ENCODE measurements at places on chromosomes 5 and 9.
A peak's percentile ranks its signal among the peaks of the same experiment; 100 is the strongest.

DNA sequence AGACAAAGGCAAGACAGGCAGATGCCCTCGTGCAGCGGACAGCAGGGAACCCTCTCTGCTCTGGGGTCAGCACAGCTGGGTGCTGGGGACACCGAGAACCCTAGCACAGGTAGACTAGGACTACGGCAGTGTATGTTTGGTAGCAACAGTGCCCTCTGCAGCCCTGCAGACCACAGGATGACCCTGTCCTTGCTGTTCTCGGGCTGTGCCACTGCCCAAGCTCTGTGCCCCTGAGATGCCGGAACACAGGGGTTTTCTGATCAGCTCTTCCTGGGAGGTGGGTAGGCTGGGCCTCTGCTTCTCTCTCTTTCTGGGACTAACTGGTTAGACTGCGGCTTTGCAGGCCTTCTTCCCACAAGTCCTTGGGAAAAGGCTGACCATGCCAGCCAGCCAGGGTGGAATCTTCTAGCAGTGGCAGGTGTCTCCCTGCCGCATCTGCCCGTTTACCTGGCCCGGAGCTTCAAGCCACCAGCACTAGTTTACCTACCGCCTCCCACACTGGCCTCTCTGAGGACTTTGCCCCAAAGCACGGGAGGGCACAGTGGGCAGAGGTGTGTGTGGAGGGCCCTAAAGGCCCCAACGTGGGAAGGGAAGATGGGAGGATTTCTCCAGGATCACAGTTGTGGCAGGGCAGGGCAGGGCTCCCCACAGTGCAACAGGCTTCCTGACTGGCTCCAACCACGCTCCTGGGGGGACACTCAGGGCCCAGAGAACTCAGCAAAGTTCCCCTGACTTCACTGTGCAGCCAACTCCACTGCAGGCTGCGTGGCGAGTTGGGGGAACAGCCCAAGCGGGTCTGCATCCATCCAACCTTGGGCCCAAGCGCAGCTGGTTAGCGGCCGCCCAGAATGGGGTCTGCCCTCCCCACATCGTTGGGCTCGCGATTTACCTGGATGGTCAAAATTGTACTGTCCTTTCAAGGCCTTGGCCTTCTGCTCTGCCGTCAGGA is 1.2 kb downstream of the UCK1 start:
- no peak for DNase-seq

GRCh38 chr5:123283031-123283430 is 140.2 kb downstream of the CEP120 start:
- DNase-seq: no peak

GRCh38 chr9:71690063-71690688 is 78.1 kb downstream of the CEMIP2 start:
- no peak for DNase-seq

- peak; percentile 87 for DNase-seq
These were observed 2.6 kb downstream of the OLFML2A start for GRCh38 chr9:124779368-124780059.

GRCh38 chr9:23768861-23769260 is 57.2 kb downstream of the ELAVL2 start:
- no peak for DNase-seq

- no peak for DNase-seq
These were observed 57.5 kb upstream of the NCS1 start for GRCh38 chr9:130114741-130115140.

- DNase-seq: no peak
These were observed 5.6 kb downstream of the ENTREP1 start for GRCh38 chr9:69330580-69330979.

DNA sequence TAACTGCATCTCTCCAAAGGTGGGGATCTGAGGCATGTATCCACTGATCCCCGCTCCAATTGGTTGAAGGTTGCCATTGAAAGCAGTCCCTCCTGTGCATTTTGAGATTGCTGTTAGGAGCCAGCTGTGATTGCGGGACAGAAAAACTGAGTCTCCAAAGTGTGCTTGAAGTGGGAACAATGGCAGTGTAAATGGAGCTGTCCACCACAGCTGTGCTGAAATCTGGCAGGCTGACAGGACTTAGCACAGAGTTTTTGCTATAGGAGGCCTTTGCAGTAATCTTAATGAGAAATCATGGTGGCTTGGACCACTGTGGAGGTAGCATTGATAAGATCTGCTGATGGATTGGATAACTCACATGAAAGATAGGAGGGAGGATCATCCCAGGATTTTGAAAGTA is 3.3 kb downstream of the RNF20 start:
- DNase-seq: peak; percentile 20

DNA sequence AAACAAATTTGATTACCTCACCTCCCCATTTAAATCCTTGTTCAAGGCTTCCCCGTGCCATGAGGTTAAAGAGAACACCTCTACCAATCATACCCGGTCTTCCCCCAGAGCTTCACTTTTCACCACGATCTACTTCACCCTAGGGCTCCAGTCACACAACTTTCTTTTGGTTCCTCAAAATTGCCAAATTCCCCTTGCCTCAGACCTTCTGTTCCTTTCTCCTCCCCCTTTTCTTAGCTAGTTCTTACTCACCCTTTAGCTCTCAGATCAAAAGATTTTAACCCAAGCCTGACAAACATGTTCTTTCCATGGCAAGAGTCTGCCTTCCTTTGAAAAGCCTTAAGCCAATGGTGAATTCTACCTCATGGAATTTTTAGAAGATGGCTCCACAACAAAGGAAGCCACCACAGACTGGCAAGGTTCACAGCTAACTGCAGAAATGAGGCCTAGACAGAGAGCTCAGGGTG is 56.7 kb downstream of the MAPKAP1 start:
- peak; percentile 29 for DNase-seq

- no peak for DNase-seq
These were observed 44.6 kb upstream of the GLDC start for GRCh38 chr9:6689893-6690674.

DNA sequence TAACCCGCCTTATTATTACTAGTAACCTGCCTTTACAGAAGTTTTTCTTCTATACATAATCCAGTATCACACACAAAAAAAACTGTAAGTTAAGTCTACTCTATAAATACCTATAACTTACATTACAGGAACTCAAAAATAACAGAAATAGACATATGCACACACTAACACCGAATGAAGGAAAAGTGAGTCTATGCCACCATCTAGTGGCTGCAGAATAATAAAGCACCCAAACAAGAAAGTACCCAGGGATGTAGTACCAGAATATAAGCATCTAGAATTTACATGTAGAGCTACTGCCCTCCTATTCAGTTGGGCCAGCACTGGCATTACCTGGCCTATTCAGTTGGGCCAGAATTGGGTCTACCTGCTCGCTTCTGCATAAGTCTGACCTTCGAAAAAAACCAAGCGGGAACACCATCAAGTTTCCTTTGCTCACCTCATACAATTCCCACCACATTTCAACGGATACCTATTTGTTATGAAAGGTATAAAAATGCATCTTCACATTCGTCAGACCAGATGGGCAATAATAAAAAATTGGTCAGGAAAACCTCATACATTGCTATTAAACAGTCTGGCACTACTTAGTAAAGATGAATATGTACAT is 4.0 kb upstream of the NIPSNAP3A start:
- peak; percentile 53 for DNase-seq

DNA sequence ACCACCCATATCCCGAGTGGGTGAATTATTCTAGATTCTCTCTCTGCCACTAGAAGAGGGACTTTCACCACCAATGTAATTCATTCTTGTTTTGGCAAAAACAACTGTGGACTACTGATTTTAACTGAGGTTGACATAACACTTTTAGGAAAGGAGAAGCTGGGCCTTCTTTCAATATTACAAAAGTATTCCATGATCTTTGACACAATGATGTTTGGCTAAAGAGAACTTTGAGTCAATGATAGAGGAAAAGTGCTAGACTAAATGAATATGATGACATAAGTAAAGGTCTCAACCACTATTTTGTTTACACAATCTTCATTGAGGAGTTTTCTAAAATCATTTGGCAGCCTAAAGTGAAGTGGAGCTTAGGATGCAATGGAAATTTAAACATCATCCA is 336.9 kb upstream of the PDE4D start:
- no peak for DNase-seq

DNA sequence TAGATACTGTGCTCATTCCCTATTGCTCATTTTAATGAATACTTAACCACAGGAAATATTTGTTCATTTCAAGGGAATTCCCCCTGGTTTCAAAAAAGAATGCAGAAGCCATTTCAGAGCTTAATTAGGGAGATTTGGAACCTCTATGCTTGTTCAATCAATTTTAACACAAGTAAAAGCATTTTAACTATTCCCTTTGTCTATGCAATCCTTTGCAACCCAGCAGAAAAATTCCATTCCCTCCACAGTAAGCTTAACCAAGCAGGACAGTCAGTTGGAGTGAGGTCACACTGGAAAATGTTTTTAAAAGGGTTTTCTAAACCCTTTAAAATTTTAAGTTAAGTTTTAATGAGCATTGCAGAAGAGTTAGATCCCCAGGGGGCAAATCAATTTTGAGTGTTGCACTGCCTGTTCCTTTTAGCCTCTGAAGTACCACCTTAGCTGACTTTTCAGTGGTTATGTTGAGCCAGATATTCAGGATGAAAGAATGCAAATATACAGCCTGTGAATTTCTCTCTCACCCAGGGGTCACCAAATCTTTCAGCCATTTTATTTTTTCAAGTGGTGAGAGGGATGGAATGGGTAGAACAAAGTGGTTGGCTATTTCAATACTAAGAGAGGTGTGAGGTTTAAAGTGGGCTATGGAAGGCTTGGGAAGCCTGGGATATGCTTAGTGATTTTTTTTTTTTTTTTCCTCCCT is 356.2 kb upstream of the NUDT12 start:
- DNase-seq: no peak

DNA sequence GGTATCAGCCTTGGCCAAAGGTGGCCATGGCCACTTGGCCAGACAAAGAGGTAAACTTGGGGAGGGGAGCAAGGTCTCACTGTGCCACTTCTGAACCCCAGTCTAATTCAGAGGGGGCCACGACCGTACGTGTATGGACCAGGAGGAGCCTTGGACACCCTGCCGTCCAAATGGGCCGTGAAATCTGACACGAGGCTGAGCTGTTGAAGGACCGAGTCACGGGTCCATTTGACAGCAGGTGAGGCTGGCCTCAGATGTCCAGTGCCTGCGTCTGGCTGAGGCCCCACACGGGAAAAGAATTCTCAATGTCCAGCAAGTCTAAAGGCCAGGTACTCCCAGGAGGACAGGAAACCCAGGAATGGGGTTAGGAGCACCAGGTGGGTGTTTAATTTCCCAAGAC is 17.7 kb downstream of the CMBL start:
- DNase-seq: no peak

DNA sequence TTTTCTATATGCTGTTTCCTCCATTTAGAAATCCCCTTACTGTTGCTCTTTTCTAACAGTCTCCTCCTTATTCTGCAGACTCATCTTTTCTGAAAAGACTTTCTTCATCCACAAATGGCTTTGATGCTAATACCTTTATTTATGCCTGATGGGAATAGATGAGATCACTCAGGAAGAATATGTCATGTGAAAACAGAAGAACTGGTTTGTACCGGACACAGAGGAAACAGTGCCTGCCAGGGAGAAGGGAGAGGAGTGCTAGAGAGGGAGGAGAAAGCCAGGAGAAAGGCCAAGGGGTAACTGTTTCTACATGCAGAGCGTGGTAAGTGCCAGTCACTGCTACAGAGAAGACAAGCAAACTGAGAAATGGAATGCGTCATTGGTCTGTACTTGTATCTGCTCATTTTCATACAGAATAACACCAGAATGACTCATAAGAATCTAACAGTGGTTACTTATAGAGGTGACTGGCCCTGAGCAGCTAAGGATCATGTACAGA is 45.9 kb upstream of the PJA2 start:
- DNase-seq: peak; percentile 71

GRCh38 chr9:12424243-12424642 is 268.9 kb upstream of the TYRP1 start:
- no peak for DNase-seq

GRCh38 chr5:41835645-41836044 is 34.6 kb downstream of the OXCT1 start:
- peak; percentile 68 for DNase-seq

DNA sequence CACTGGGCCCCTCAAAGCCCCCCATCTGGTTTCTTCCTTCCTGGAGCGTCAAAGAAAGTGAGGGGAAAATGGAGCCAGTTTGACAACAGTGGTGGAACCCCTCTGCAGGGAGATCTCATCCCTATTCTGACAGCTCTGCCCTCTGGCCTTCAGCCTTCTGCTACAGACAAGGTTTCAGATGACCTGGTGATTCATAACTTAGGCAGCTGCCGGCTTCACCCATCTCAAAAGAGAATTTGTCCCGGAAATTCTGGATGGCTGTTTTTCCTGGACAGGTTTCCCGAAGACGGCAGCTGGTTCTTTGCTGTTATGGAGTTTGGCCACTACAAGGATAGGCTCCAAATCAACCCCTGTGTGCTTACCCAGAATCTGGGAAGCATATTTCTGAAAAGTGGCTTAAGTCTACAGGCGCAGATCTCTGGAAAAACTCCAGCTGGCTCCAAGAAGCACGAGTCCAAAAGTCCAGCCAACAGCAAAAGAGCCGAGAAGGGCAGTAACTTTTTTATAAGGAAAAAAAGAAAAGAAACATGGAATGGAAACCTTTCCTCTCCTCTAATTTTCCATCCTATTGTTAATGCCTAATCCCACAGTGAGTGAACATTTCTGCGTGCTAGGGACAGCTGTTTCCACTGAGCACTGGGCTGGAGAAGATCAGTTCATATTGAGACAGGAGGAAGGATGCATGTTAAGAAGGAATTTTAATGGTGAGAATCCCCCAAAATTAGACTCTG is 54.5 kb downstream of the ZNF366 start:
- DNase-seq: peak; percentile 82

- DNase-seq: no peak
These were observed 448.2 kb downstream of the GADD45G start for GRCh38 chr9:90053027-90053426.

- DNase-seq: no peak
These were observed 232.7 kb upstream of the ACTBL2 start for GRCh38 chr5:57715296-57715695.

GRCh38 chr5:93358176-93358575 is 222.8 kb downstream of the NR2F1-AS1 start:
- no peak for DNase-seq

- no peak for DNase-seq
These were observed 552.2 kb upstream of the ZNF462 start for GRCh38 chr9:106310782-106311181.

DNA sequence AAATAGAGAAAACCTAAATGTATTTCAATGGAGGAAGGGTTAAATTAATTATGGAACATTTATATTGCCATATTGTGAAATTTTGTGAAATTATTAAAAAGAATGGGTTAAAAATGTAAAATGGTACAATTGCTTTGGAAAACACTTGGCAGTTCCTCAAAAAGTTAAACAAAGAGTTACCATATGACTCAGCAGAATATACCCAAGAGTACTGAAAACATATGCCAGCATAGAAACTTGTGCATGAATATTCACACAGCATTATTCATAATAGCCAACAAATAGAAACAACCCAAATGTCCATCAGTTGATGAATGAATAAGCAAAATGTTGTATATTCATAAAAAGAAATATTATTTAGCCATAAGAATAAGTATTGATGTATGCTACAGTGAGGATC is 181.0 kb upstream of the MAST4 start:
- no peak for DNase-seq

GRCh38 chr5:127203818-127204217 is 86.8 kb upstream of the MEGF10 start:
- DNase-seq: no peak
